NCI-H510A (cell line): ENCODE measurements at places on chromosomes 11 and 22.

GRCh38 chr11:106271686-106272085, 194.2 kb downstream of the AASDHPPT start:
- no peak for DNase-seq

DNA sequence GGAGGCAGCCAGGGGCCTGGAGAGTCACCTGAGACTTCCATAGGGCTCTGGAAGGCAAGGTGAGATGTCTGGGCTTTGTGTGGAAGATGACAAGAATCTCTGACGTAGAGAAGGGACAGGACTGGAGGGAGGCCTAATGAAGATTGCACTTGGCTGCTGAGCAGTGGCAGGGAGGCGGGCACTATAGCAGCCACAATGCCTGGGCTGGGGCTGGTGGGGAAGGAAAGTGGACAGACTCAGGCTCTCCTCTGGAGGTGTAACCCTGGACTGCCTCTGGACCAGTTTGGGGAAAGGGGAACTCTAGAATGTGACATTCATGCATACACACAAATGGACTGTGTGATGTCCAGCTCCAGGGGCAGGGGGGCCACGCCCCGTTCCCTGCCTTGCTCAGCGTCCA, 34.3 kb upstream of the CYP2D6 start:
- no peak for DNase-seq

GRCh38 chr11:73480677-73481076, 104.5 kb downstream of the RELT start:
- DNase-seq = no peak

GRCh38 chr11:19071255-19071654, 10.7 kb upstream of the MRGPRX2 start:
- peak; percentile 34 for DNase-seq

DNA sequence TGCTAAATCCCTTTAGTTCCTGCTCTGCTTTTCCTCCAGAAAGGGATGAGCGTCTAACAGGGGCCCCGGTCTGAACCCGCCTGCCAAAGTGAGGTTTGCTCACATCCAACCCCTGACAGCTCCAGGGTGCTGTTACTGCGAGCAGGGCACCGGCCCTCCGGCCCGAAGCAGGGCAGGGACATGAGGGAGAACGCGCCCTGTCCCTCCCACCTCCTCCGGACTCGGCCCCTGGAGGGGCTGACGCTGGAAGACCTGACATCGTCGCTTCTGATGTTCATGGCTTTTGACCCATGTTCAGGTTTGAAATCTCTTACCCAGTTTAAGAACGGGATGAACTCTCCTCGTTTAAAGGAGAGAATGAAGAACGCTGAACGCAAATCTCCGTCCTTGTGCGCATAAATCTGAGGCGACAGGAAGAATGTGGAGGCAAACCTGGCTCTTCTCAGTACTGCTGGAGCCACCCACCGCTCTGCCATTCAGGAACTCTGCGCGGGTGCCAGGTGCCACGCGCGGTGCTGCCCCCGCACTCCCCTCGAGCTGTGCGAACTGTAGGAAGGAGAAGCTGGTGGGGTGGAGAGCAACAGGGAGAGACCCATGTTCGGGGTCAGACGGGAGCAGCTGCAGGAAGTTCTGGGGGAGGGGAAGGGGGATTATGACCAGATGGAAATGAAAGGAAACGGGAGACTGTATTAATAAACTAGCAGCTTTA, 826 bp upstream of the EEF1G start:
- DNase-seq = no peak

GRCh38 chr11:77444261-77444660, 29.6 kb downstream of the PAK1 start:
- DNase-seq = no peak

- DNase-seq = no peak
Measured at GRCh38 chr11:48008951-48009270, 28.6 kb downstream of the PTPRJ start.

DNA sequence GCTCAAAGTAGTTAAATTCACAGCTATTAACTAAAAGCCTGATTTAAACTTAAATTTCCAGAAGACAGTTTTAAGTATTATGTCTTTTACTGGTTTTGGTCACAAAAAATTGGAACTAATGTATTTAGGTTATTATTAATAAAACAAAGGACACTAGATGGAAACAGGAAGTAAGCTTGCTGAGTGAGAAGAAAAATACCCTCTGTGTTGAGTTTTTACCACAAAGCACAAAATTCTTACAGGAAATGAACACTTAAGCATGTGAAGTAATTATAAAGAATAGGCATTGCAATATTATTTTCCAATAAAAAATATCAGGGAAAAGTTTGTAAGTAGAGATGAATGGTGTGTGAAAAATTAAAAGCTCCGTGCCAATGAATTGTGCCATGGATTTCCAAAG, 46.3 kb downstream of the PIK3C2A start:
- DNase-seq = no peak

DNA sequence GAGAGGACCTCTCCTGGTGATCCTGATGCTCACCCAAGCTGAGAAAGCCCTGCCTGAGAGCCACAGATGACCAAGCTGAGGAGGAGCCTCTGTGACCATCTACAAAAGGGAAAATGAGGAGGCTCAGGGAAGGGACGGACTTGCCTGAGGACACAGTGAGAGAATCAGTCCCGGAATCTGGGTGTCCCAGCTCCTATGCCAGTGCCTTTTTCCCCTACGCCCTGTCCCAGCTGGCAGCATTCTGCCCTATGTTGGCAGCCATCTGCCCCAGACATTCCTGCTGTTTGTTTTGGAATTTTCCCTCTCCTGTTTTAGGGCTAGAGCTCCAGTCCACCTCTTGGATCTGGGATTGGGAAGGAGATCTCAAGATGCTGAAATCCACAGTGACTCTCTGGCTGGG, 54.6 kb downstream of the C11orf58 start:
- DNase-seq = no peak
